ENCODE measurements at places on chromosomes 12 and 14. TPM values are rescaled to one million over a fixed set of nuclear protein-coding genes. Genes with fewer than 3 reads are reported as not detected.

Gene NGB
- total RNA-seq: 1.1 TPM

Gene P2RX7
- total RNA-seq: 12.8 TPM

Gene KRT3
- not detected for total RNA-seq

DNA sequence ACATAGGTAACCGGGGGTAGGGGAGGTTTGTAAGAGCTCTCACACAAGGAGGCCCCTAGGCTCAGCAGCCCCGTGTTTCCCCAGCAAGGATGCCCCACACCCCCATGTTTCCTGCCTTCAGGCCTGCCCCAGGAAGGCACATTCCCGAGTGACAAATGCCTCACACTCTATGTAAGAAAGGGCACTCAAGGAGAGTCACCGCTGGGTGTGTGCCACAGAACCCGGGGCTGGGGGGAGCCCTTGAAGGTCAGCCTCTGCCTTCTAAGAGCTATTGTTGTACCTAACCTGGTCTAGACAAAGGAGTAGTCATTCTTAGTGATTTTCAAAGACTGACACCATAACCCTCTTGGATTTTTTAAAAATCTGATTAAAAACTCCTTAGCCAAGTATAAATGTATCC lies 333.6 kb downstream of the DPF3 start:
- DNase-seq: no peak

DNA sequence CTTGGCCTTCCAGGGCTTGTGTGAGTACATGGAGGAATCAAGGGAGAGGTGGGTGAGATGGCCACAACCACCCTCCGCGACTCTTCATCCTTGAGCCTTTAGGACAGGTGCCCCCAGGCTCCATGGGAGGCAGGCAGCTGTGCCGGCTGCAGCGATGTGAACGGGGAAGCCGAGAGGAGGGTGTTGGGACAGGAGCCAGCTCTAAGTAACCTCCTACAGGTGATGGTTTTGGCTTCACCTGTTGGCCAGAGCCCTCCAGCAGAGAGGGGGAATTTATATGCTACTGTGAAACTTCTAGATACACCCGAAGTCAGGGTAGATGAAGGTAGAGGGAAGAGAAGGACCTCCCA lies 132.2 kb upstream of the HIF1A start:
- no peak for DNase-seq

- DNase-seq: no peak
Measured at GRCh38 chr12:132541996-132542395, 52.0 kb downstream of the FBRSL1 start.

- DNase-seq: no peak
Measured at GRCh38 chr12:19070341-19070740, 59.2 kb upstream of the PLEKHA5 start.

DNA sequence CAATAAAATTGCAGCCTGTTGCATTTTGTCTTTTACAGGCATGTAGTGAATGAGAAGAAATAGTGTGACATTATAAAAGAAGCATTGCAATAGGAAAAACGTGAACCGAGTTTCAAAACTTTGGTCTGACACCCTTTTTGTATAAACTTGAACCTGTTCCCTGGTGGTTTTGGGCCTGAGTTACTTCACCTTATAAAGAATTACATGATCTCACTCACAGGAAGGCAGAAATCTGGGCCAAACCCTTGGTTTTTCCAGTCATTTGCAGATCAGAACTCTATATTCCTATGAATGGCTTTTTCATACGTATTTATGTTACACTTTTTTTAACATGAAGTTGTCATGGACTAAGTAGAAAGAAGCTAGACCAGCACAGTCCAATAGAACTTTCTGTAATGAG lies 138.5 kb upstream of the FLRT2 start:
- no peak for DNase-seq

- DNase-seq: peak; percentile 73
Measured at GRCh38 chr12:128069359-128069997, 197.5 kb upstream of the TMEM132C start.

DNA sequence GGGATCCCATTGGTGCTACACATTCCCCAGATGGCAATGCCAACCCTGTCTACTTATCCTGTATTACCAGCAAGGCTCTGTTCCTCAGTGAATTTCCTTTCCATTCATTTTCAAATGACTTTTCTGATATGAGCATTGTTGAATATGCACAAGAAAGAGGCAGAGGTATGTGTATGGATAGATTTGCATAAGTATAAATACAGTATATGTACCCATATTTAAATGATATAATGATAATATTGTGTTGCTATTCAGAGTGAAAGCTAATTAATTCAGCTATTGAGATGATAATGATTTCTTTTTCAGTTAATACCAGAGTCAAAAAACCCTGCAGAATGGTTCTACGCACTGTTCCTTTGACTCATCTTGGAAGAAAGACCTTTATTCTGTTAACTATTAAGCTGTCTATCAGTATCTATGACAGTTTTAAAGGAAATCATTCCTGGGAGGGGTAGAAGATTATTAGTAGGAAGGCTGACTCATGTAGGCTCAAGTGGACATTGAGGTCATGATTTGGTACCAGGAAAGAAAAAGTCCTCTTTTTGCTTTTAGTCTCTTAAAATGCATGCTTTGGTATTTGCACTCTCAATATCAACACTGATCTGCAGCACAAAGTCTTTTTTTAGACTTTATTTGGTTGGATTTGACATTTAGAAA lies 44.9 kb upstream of the GAS2L3 start:
- DNase-seq: no peak

DNA sequence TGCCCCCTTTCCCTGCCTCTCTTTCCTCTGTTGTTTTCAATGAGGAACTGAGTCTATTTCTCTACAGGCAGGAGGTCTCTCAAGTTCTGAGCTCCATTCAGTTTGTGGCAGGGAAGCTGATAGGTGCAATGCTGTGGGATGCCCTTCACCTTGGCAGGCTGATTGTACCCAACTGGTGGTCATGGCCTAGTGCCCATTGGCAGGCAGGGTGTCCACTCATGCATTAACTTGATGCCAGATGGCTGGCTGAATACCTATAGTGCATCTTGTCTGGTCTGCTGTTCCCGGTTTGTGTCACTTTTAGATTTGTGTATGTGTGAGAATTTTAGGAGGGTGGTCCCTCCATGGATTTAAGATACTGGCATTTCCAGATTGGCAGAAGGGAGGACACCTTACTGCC lies 20.0 kb upstream of the ITGA5 start:
- no peak for DNase-seq

GRCh38 chr12:54004063-54004840 lies 4.3 kb downstream of the HOXC9 start:
- DNase-seq: no peak

GRCh38 chr14:61332658-61333029 lies 11.3 kb downstream of the PRKCH start:
- DNase-seq: no peak

Data from testis (tissue), 5 donors.